ENCODE measurements at places on chromosomes 5 and 9.

GRCh38 chr5:114317751-114318150 lies 44.1 kb upstream of the KCNN2 start:
- no peak overlapping the region for H3K27ac ChIP-seq
- H3K27me3 ChIP-seq = no peaks in the 10 kb centered on the region
- no peaks in the 10 kb centered on the region for H3K36me3 ChIP-seq
- DNase-seq = no peak

DNA sequence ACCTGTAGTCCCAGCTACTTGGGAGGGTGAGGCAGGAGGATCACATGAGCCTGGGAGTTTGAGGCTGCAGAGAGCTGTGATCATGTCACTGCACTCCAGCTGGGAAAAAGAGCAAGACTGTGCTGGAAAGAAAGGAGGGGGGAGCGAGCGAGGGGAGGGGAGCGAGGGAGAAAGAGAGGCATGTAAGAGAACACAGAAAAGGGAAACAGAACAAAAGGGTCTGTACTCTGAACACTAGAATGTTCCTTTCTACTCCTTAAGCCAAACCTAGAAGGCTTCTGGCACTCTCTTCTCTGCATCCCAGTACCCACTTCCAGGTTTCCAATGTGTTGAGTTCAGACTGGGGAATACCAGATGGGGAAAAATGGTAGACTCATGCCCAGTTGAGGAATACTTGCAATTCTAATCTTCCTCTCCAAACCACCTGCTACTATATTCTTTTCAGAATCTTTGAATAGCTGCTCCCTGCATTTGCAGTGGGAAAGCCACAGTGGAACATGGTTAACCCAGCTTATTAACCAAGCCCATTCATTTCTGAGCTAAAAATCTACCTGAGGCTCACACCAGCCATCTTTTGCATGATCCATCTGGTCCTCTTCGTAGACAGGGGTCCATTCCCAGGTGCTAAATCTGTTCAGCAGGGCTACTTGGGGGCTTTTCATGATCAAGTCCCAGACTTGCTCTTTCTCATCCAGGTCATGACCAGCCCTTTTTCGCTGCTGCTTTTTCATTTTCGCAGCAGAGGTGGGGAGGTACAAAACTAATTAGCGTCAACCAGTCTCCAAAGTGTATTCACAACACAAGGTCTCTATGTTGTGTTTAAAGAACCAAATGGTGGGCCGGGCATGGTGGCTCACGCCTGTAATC lies 34.9 kb downstream of the SEMA4D start:
- H3K4me3 ChIP-seq = no peak overlapping the region
- H3K4me1 ChIP-seq = peaks cover 25% of the 10 kb centered on the region
- H3K27me3 ChIP-seq = no peaks in the 10 kb centered on the region
- DNase-seq = no peak
- H3K36me3 ChIP-seq = peaks cover 3% of the 10 kb centered on the region

- H3K36me3 ChIP-seq = peaks cover 4% of the 10 kb centered on the region
- peaks cover 7% of the 10 kb centered on the region for H3K4me1 ChIP-seq
- no peak overlapping the region for H3K27ac ChIP-seq
- H3K4me3 ChIP-seq = no peak overlapping the region
- DNase-seq = no peak
Observed at GRCh38 chr5:142013734-142014521, 1.1 kb upstream of the GNPDA1 start.

DNA sequence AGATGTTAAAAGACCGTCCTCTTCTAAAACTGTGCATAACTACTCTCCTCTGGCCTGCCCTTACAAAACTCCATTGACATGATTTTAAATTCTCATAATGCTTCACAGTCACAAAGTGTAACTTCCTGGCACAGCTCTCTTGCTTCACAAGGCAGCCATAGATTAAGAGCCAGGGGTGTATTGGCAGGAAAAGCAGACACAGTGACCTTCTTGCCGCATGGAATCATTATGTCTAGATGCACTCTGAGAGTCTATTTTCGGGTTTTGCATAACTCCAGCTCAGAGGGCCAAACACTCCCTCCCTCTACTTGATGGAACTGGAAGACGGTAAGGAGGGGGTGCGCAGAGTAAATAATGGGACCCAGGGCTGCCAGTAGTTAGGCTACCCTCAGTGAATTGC lies 110.1 kb downstream of the MARCHF3 start:
- no peaks in the 10 kb centered on the region for H3K36me3 ChIP-seq
- H3K4me1 ChIP-seq = peaks cover 15% of the 10 kb centered on the region
- no peak overlapping the region for H3K27ac ChIP-seq
- DNase-seq = no peak
- H3K27me3 ChIP-seq = no peaks in the 10 kb centered on the region

- H3K27ac ChIP-seq = no peak overlapping the region
- peaks cover 2% of the 10 kb centered on the region for H3K4me1 ChIP-seq
- H3K36me3 ChIP-seq = no peaks in the 10 kb centered on the region
- H3K27me3 ChIP-seq = no peaks in the 10 kb centered on the region
- DNase-seq = no peak
- H3K4me3 ChIP-seq = no peak overlapping the region
Observed at GRCh38 chr5:171595801-171596231, 176.4 kb downstream of the FGF18 start.

- H3K27ac ChIP-seq = no peak overlapping the region
- H3K4me1 ChIP-seq = no peaks in the 10 kb centered on the region
- no peak for DNase-seq
- peaks cover 3% of the 10 kb centered on the region for H3K36me3 ChIP-seq
- H3K27me3 ChIP-seq = no peaks in the 10 kb centered on the region
- H3K4me3 ChIP-seq = no peak overlapping the region
Observed at GRCh38 chr5:80238097-80238496, 17.8 kb downstream of the SERINC5 start.

Measured in neuronal stem cell (in vitro differentiated cells).